ENCODE measurements at places on chromosomes 12 and 14. TPM values are rescaled to one million over a fixed set of nuclear protein-coding genes. Genes with fewer than 3 reads are reported as not detected.

DLK1 gene
- not detected for total RNA-seq

SFSWAP gene
- 41.9 TPM for total RNA-seq

EEF1AKMT3 gene
- 17.8 TPM for total RNA-seq

APEX1 gene
- 107 TPM for total RNA-seq

- H3K4me3 ChIP-seq, result no peak overlapping the region
- no peak overlapping the region for H3K27ac ChIP-seq
- no peaks in the 10 kb centered on the region for H3K27me3 ChIP-seq
- no peaks in the 10 kb centered on the region for H3K4me1 ChIP-seq
Measured at GRCh38 chr12:102468261-102468915, 12.0 kb downstream of the IGF1 start.

- DNase-seq, result no peak
- H3K27me3 ChIP-seq, result no peaks in the 10 kb centered on the region
Measured at GRCh38 chr14:75471059-75471458, 43.2 kb downstream of the JDP2 start.

DNA sequence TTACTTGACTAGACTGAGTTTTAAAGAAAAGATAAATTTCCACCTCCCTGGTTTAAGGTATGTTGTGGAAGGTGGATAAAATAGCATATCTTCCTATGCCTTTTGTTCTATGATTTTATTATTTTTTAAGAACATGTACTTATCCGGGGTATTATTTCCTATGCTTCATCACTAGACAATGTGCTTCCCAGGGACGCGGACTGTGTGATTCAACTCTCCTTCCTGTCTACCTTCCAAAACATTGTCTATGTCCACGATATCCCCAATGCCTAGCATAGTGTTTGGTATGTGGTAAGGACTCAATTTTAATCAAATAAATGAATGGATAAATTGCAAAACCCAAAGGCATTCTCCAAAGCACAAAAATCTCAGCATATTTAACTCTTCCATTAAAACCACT, 8.3 kb upstream of the CCND2 start:
- no peak overlapping the region for H3K4me3 ChIP-seq
- no peaks in the 10 kb centered on the region for H3K4me1 ChIP-seq
- H3K27me3 ChIP-seq, result peaks cover 87% of the 10 kb centered on the region
- H3K36me3 ChIP-seq, result no peaks in the 10 kb centered on the region
- no peak overlapping the region for H3K27ac ChIP-seq

A2ML1 gene
- total RNA-seq, result 17.3 TPM

GRCh38 chr14:106666341-106666740, 1140.0 kb downstream of the TMEM121 start:
- no peak overlapping the region for H3K4me3 ChIP-seq
- no peaks in the 10 kb centered on the region for H3K36me3 ChIP-seq
- H3K27me3 ChIP-seq, result no peaks in the 10 kb centered on the region

- DNase-seq, result no peak
- no peaks in the 10 kb centered on the region for H3K36me3 ChIP-seq
- H3K4me3 ChIP-seq, result no peak overlapping the region
Measured at GRCh38 chr12:34388636-34389377, 366.5 kb downstream of the ALG10 start.

- H3K27me3 ChIP-seq, result no peaks in the 10 kb centered on the region
- DNase-seq, result no peak
- no peaks in the 10 kb centered on the region for H3K36me3 ChIP-seq
Measured at GRCh38 chr14:23483236-23483854, 13.8 kb downstream of the NGDN start.

GRCh38 chr12:120625557-120626419, 14.6 kb upstream of the CABP1 start:
- H3K27me3 ChIP-seq, result no peaks in the 10 kb centered on the region
- no peak overlapping the region for H3K4me3 ChIP-seq
- H3K27ac ChIP-seq, result no peak overlapping the region
- no peak for DNase-seq
- peaks cover 7% of the 10 kb centered on the region for H3K4me1 ChIP-seq
- H3K36me3 ChIP-seq, result no peaks in the 10 kb centered on the region

- no peak for DNase-seq
- H3K4me3 ChIP-seq, result no peak overlapping the region
- H3K36me3 ChIP-seq, result no peaks in the 10 kb centered on the region
- H3K27ac ChIP-seq, result no peak overlapping the region
Measured at GRCh38 chr12:66065641-66066136, 64.9 kb downstream of the LLPH start.

GRCh38 chr14:96630281-96630680, 128.1 kb downstream of the PAPOLA start:
- peaks cover 34% of the 10 kb centered on the region for H3K27me3 ChIP-seq
- no peak for DNase-seq
- no peaks in the 10 kb centered on the region for H3K36me3 ChIP-seq
- no peaks in the 10 kb centered on the region for H3K4me1 ChIP-seq
- H3K4me3 ChIP-seq, result no peak overlapping the region

- H3K27ac ChIP-seq, result no peak overlapping the region
- DNase-seq, result peak; percentile 51
- H3K4me3 ChIP-seq, result no peak overlapping the region
- no peaks in the 10 kb centered on the region for H3K27me3 ChIP-seq
- H3K36me3 ChIP-seq, result peaks cover 5% of the 10 kb centered on the region
Measured at GRCh38 chr14:71361336-71361735, 454.1 kb downstream of the PCNX1 start.

- H3K36me3 ChIP-seq, result 0 out of 2 replicates have a peak, but pooled peaks cover 4% of the 10 kb centered on the region
- H3K27me3 ChIP-seq, result no peaks in the 10 kb centered on the region
- peak overlapping the region; percentile 62 for H3K4me3 ChIP-seq
- no peak for DNase-seq
- peaks cover 40% of the 10 kb centered on the region for H3K4me1 ChIP-seq
- no peak overlapping the region for H3K27ac ChIP-seq
Measured at GRCh38 chr14:52693036-52693435, 2.3 kb downstream of the ERO1A start.

TRPV4 gene
- 3.1 TPM for total RNA-seq

MFAP5 gene
- 18.9 TPM for total RNA-seq

DNA sequence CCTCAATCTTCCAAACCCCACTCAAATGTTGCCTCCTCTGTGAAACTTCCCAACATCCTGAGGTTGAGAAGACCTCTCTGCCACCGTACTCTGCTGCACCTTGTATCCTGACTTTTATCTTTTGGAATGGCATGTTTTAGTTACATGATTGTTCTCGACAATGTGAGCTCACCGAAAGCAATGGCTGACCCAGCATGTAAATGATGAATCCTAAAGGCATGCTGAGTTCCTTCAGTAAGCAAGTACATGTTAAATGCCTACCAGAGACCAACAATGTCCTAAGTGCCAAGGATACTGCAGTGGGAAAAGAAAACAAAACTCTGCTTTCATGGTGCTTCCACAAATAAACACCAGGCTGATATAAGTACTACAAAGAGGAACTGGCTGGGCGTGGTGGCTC, 13.7 kb downstream of the PPP1R13B start:
- H3K27me3 ChIP-seq, result no peaks in the 10 kb centered on the region
- no peak overlapping the region for H3K27ac ChIP-seq
- no peak overlapping the region for H3K4me3 ChIP-seq
- H3K36me3 ChIP-seq, result no peaks in the 10 kb centered on the region
- DNase-seq, result no peak
- H3K4me1 ChIP-seq, result no peaks in the 10 kb centered on the region

- no peak overlapping the region for H3K4me3 ChIP-seq
- H3K36me3 ChIP-seq, result no peaks in the 10 kb centered on the region
- 0 out of 2 replicates have a peak, but pooled peaks cover 4% of the 10 kb centered on the region for H3K27me3 ChIP-seq
- H3K27ac ChIP-seq, result no peak overlapping the region
- no peak for DNase-seq
Measured at GRCh38 chr14:19800282-19801117, 3.1 kb upstream of the OR4N2 start.

INSM2 gene
- not detected for total RNA-seq

TEX52 gene
- total RNA-seq, result not detected

All from PC-9 (cell line).